ENCODE measurements at places on chromosomes 5 and 9.

DNA sequence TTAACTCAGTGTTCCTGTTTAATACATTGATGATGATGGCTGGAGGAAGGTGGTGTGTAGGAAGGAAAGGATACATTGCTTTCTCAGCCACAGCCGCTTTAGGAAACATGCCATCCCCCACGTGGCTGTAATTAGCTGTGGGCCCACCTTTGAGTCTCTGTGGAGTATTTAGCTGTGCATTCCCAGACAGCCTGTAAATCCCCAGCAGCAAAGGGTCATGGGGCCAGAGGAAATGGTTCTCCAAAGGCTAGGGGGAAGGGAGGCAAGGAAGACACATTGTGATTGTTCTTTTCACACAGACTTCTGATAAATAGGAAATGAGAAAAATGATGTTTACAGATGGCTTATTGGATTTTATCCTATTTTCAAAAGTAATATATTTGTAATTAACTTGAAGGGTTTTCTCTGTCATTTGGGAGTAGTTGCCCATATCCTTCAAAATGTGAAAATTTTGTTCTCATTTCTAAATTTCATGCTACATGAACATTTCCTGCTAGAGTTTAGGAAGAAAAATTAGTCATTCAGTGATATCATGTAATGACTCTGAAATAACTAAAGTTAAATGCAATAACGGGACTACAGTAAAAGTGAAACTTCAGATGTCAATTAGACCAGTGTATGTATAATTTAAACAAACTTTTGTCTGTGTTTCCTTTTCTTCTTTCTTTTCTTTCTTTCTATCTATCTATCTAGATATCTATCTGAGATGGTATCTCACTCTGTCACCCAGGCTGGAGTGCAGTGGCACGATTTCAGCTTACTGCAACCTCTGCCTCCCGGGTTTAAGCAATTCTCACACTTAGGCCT is 24.3 kb upstream of the F2R start:
- DNase-seq = no peak

GRCh38 chr9:136015656-136016571 is 54.7 kb upstream of the UBAC1 start:
- no peak for DNase-seq

GRCh38 chr5:18323891-18324290 is 689.6 kb downstream of the TAF11L14 start:
- no peak for DNase-seq

GRCh38 chr9:90868555-90868954 is 66.9 kb downstream of the SYK start:
- no peak for DNase-seq

GRCh38 chr5:39680213-39680612 is 255.4 kb upstream of the DAB2 start:
- no peak for DNase-seq

GRCh38 chr5:57298985-57299491 is 125.2 kb downstream of the GPBP1 start:
- DNase-seq = peak; percentile 56

DNA sequence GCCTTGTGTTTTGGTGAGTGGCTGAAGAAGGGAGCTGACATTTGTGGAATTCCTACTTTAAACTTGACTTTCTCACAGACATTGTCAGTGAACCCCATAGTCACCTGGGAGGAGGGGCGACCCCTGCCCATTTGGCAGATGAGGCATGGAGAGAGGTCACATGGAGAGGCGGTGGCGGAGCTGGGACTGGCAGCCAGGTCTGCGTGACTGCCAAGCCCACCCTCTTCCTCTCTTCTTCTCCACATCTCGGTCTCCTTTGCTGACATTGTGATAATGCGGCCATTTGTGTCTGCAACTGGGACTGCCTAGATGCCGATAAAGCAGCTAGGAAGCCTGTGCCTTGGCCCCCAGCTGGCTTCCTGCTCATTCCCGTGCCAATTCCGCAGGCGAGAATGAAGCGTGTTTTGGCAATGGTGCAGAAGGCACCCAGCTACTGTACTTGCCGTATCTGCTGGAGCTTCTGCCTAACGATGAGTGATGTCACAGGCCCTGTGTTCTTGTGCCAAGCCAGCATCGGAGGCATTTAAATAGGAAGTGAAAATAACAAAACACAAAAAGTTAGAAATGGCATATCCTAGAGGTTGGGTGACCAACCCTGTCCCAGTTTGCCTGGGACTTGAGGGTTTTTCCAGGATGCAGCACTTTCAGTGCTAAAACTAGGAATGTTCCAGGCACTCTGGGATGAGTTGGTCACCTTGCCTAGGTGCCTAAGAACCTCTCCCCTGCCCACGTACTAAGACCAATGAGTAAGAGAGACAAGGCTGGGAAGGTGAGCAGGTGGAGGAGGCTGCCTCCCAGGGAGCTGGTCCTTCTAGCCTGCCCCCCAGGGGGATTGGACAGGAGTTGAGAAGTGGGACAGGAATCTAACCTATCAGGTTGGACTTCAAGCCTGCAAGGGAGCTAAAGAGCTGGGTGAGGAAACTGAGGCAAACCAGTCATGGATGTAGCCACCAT is 23.6 kb downstream of the OLFML2A start:
- no peak for DNase-seq

GRCh38 chr5:131709043-131709442 is 74.0 kb upstream of the RAPGEF6 start:
- no peak for DNase-seq

DNA sequence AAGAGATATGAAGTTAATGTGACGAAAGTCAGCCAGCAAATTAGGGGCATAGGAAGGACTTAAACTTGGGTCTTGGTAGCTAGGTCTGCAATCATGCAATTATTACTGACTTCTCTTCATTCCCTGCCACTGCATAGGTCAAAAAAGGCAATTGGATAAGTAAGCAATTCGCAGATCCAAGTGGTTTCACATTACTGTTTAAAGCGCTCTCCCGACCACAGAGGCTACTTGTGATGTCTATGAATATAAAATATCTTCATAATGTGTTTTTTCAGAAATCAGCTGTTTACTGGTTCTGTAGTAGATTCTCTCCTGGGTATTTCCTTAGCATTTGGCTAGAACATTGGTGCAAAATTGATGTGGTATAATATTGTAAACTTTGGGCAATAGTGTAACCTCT is 174.7 kb upstream of the PTGER4 start:
- no peak for DNase-seq

GRCh38 chr9:134442085-134442474 is 115.8 kb downstream of the RXRA start:
- DNase-seq = no peak

GRCh38 chr9:123778232-123778902 is 151.6 kb downstream of the DENND1A start:
- no peak for DNase-seq

GRCh38 chr5:77267496-77267895 is 57.0 kb downstream of the PDE8B start:
- DNase-seq = no peak

DNA sequence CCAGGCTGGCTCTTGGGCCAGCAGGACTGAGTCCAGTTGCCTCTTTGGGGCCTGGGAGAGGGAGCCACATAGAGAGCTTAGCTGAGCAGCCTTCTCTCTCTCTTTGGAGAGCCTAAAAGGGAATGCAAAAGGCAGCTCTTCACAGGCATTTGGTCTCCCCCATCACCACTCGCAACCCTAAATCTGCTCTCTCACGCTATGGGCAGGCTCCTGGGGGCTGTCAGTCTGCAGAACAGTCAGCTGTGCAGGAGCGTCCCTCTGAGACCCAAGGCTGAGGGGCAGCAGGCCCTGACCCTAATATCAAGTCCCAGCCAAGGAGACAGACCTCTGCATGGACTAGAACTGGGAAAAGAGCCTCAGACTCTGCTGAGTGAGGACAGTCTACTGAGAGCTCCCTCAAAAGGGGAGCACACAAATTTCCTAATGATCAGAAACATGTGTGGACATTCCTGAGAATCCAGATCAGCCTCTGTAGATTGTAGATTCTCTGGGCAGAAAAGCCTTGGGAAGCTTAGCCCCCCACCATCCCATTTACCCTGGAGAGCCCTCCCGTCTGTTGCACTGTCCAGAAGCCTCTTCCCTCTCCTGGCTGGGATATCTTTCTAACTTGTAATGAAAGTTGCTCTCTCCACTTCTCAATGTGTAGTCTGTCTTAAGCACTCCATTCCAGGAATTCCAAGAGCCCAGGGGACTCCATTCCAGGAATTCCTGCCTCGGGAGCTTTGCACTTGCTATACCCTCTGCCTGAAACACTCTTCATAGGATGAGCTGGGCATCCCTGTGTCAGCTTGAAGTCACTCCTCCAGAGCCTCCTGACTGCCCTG is 79.4 kb downstream of the FAM114A2 start:
- no peak for DNase-seq

DNA sequence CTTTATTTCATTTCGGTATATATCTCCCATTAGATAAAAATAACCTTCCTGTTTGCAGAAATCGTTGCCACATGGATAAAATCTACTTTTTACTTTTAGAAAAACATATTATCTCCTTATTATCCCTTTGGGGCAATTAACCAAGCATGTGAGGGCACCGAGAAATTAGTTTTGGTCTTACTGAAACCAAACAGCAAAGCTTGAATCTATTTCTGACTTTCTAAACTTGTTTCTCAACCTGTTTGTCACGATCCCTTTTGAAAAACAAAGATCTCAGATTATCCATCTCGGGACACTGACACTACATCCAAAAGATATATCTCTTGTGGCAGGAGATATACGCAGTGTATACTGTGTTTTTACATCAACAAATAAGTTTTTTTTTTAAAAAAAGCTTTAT is 2.3 kb downstream of the TUT7 start:
- DNase-seq = no peak

- no peak for DNase-seq
Observed at GRCh38 chr5:164650427-164650826, 1145.0 kb downstream of the MAT2B start.

- DNase-seq = peak; percentile 59
Observed at GRCh38 chr9:135602789-135603481, 36.4 kb downstream of the GLT6D1 start.

- no peak for DNase-seq
Observed at GRCh38 chr9:97534961-97535594, 33.6 kb downstream of the TMOD1 start.

All from stimulated activated CD4-positive, alpha-beta T cell treated with anti-CD3 and anti-CD28 coated beads, Interleukin-4, amount 100 ng/mL, for 24 hours (primary cell).